ENCODE measurements at places on chromosomes 16 and 17.

DNA sequence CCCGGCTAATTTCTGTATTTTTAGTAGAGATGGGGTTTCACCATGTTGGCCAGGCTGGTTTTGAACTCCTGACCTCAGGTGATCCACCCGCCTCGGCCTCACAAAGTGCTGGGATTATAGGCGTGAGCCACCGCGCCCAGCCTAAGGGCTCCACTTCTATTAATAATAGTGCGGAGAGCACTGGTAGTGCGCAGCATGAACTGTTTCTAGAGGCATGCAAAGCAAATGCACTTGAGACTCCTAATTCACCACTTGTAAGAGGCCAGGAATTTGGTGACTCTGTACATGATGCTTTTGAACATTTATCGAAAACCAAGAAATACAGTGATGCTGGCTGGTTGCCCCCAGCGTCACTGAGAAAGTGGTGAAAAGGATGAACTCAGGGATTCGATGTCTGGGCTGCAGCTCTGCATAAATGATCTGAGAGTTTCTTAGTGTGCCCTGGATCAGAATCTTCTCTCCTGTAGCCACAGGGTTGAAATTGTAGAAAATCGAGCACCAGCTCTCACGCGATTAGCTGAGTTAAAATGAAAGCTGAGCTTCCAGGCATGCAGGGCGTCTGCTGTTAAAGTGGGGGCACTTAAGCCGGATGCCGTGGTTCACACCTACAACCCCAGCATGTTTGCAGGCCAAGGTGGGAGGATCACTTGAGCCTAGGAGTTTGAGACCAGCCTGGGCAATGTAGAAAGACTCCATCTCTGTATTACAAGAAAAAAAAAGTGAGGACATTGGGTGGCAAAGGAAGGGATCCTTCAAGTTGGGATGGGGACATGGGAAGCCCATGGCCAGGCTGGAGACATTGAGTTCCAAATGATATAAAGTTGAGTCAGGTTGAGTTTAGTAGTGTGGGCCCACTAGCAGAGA is 4.8 kb downstream of the RNF213 start:
- DNase-seq: no peak

DNA sequence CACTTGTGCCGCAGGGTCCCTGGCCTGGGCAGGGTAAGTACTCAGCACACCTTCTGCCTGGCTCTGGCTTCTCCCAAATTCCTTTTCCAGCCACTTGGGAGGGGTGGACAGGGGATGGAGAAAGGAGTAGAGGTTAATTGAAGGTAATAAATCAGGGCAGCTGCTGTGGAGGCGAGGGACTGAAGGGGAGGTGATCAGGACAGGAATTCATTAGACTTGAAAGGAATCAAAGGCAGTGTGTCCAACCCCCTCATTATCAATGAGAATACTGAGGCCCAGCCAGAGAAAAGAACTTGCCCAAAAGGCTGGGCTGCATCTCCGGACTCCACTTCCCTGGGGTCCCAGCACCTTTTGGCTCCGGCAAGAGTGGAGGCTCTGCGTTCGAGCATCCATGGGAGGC is 2.4 kb downstream of the SOST start:
- no peak for DNase-seq

GRCh38 chr16:20940871-20941635 is 40.5 kb downstream of the LYRM1 start:
- no peak for DNase-seq

DNA sequence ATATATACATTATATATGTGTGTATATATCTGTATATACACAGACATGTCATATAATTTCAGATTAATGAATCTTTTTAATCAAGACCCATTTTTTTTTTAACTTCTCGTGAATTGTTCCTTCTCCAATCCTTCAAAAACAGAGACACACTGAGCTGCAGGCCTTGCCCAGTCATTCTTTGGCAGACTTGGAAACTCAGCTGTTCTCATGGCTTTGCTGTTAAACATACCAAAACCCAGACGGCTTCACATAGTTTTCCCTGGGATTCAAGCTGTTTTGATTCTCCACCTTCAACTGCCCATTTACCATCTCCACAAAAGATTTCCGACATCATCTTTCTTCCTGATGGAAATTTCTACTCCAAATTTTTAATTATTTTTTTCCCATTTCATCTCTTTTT is 148.7 kb downstream of the KCNJ2 start:
- DNase-seq: no peak

DNA sequence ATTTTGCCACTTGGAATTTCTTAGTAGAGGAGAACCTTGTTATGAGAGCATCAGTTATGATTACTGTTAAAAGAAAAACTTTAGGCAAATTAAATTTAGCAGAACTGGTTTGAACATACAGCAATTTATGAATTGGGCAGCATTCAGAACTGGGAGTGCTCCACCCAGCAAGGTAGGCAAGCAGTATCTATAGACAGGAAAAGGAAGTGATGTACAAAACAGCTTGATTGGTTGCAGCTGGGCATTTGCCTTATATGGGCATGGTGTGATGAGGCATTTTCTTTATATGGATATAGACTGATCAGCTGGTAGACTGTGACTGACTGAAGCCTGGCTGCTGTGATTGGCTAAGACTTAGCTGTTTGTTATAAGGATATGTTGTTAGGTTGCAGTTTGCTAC is 17.6 kb upstream of the CYLD start:
- DNase-seq: no peak

- DNase-seq: no peak
Measured at GRCh38 chr16:17353561-17353960, 117.2 kb downstream of the XYLT1 start.

- DNase-seq: no peak
Measured at GRCh38 chr17:77771587-77771986, 186.9 kb upstream of the TNRC6C start.

DNA sequence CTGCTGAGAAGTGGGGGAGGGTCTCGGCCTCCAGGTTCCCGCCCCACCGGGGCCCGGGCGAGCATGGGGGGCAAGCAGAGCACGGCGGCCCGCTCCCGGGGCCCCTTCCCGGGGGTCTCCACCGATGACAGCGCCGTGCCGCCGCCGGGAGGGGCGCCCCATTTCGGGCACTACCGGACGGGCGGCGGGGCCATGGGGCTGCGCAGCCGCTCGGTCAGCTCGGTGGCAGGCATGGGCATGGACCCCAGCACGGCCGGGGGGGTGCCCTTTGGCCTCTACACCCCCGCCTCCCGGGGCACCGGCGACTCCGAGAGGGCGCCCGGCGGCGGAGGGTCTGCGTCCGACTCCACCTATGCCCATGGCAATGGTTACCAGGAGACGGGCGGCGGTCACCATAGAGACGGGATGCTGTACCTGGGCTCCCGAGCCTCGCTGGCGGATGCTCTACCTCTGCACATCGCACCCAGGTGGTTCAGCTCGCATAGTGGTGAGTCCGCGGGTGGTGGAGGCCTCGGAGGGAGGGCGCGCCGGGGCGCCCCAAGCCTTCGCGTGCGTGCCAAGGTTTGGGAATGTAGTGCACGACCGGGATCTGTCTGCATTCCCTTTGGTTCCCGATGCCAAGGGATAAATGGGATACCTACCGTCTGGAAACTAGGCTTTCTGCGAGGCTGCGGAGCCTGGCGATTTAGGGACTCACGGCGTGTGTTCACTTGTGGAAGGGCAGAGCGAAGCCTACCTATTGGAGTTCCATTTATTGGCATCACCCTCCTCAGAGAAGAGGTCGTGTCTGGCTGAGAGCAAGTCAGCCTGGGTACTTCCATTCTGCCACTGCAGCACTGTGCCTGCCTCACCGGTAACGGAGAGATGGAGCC is 1.0 kb downstream of the ZNRF1 start:
- peak; percentile 80 for DNase-seq

- DNase-seq: no peak
Measured at GRCh38 chr17:5408186-5408585, 11.3 kb downstream of the NUP88 start.

DNA sequence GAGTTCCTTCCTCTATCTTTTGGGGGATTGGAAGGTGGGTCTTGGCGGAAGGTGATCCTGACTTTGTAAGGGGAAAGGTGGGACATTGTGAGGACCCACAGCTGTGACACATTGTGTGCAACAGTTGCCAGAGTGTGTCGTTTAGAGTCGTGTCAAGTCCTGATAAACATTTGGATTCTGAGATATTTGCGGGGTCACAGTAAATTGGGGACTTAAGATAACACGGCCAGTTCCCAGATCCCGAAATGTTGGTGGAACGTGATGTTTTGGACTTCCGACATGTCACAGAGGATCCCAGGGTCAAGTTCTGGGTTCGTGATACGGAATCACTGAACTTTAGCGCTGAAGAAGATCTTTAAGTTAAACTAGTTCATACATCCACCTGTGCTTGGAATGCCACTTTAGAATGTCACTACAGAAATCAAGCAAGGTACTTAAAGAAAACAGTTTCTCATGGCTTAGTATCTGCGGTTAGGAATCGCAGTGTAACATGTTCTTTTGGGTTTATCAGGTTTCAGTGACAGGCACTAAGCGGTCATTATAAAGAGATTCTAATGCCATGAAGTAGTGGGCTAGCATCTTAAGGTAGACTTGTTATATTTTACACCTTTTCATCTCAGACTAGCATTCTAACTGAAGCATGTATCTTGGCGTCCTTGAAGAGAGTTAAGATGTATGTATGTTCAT is 815 bp downstream of the ATAD5 start:
- DNase-seq: peak; percentile 13

DNA sequence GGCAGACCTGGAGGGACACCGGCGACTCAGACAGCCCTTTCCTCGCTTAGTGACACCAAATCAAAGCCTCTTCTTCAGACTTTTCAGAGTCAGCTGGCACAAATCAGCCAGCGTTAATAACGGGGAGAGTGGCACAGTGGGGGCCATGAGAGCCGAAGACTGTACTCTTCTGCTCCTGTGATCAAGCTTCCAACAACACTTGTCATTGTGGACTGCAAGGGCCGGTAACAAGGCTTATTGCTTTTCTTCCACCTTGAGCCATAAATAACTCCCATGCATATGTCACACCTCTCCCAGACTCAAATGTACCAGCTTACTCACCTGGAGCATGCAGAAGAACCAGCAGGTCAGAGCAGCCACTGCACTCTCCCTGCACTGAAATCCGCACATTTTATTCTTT is 12.8 kb downstream of the FLCN start:
- no peak for DNase-seq

DNA sequence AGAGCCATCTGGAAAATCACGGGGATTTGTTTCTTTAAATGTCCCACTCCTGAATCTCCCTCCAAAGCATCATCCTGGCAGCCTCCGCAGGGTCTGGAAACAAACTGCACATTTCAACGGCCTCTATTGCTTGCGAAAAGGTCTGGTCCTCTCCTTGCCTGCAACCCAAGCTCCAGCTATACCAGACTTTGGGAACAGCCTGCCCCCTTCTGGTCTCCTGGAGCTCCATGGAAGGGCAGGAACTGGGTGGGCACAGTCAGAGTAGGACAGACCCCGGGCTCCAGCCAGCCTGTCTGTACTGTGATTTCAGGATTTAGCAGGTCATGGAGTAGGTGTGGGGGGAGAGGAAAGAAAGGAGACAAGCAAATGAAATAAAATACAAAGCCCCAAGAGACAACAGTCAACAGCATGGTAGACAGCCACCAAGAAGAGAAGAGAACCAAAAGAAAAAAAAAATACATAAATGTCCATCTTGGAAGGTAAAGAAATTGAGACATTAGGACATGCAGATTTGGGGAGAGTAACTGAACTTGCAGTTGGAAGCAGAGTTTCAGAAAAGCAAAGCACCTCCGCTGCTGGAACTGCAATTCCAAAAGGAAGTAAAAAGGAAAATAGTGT is 2.7 kb downstream of the XYLT1 start:
- peak; percentile 85 for DNase-seq

GRCh38 chr16:12142157-12142556 is 165.6 kb downstream of the SNX29 start:
- DNase-seq: no peak

DNA sequence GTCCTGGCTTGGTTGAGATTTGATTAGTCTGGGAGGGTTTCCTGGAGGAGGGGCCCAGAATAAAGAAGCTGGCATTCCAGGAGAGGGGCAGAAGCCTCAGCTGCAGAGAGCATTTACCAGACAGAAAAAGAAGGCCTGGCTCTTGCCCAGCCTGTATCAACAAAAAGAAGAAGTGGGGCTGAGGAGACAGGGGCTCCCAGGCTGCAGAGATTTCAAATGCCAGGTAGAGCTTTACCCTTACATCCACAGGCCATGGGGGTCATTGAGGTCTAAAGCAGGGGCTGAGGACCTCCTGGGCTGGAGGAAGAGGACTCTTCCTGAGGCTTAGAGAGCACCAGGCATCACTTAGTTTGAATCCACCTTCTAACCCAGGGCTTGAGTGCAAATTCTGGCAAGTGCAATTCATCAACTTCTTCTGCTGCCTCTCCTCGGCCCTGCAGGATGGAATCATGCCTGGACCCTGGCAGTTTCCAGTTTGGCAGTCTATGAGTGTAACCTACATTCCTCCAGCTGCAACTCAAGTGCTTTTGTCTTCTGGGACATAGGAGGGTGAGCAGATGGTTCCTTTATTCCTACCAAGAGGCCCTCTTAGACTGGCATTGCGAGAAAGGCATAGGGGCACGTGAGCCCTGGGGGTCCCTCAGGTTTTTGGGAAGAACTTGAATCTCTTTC is 15.3 kb downstream of the CA7 start:
- no peak for DNase-seq

DNA sequence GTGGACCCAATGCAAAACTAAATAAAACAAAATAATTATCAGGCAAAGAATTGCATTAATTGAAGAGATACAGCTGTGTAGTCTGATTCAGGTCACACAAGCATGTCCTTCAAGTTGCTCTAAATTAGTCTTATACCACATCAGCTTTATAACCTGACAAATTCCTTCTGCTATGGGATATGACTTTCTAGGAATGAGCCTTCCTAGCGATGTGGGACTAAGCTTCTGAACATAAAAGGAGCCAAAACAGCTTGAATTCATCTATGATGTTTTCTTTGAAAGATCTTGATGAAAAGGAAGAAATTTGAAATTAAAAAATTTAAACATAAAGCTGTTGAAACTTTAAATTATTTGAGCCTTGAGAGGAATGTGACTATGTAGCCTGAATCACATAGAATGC is 1409.1 kb downstream of the CDH11 start:
- DNase-seq: no peak

GRCh38 chr17:913207-913606 is 66.4 kb downstream of the NXN start:
- DNase-seq: no peak

- DNase-seq: no peak
Measured at GRCh38 chr16:65967376-65967775, 399.1 kb upstream of the CDH5 start.

GRCh38 chr16:16027728-16028310 is 78.4 kb downstream of the ABCC1 start:
- no peak for DNase-seq

- no peak for DNase-seq
Measured at GRCh38 chr16:11340710-11341109, 4.5 kb upstream of the RMI2 start.

GRCh38 chr17:13996748-13997147 is 72.6 kb upstream of the COX10 start:
- DNase-seq: no peak

DNA sequence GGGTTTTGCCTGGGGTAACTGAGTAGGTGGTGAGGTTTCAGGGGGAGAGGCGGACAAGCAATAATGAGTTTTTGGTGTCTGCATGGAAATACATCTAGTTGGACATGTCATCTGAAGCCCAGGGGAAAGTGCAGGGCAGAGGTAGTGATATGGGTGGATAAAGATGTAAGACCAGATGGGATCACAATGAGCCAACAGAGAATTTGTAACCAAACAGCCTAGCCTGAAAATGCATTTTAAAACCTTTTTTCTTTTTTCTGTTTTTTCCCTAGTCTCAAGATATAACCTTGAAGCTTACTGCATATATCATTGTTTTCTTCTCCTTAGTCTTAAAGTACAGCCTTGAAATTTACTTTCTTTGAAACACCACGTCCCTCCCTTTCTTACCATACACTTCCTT is 3.7 kb upstream of the ZNF19 start:
- DNase-seq: no peak

GRCh38 chr17:44981221-44981968 is 13.3 kb upstream of the C1QL1 start:
- no peak for DNase-seq
